ENCODE measurements at places on chromosomes 11 and 22. TPM values are rescaled to one million over a fixed set of nuclear protein-coding genes. Genes with fewer than 3 reads are reported as not detected.

HBD gene
- not detected for total RNA-seq

KCNQ1OT1 gene
- total RNA-seq = 0.49 TPM

SEC14L6 gene
- total RNA-seq = not detected

CCDC87 gene
- total RNA-seq = 0.37 TPM

RASGRP2 gene
- 1.9 TPM for total RNA-seq

INS gene
- not detected for total RNA-seq

CRYBB2 gene
- total RNA-seq = 0.86 TPM

SMIM35 gene
- not detected for total RNA-seq

TAF6L gene
- 38.3 TPM for total RNA-seq

MORC2 gene
- total RNA-seq = 28.8 TPM

PATE2 gene
- not detected for total RNA-seq

SLC37A4 gene
- 15.5 TPM for total RNA-seq

MS4A3 gene
- not detected for total RNA-seq

KRTAP5-3 gene
- not detected for total RNA-seq

PHLDB1 gene
- total RNA-seq = 32.6 TPM

NXPE1 gene
- total RNA-seq = not detected

OR52K2 gene
- not detected for total RNA-seq

OR2AG1 gene
- total RNA-seq = not detected

YPEL4 gene
- total RNA-seq = 2.1 TPM

CARD10 gene
- total RNA-seq = 18.3 TPM

GGA1 gene
- total RNA-seq = 42.0 TPM

IGSF9B gene
- total RNA-seq = 0.74 TPM

PRG2 gene
- not detected for total RNA-seq

RAB3IL1 gene
- total RNA-seq = 19.0 TPM

UBE4A gene
- 24.3 TPM for total RNA-seq

KRTAP5-10 gene
- not detected for total RNA-seq

CECR2 gene
- total RNA-seq = 2.0 TPM

TRMU gene
- 55.4 TPM for total RNA-seq

PARVA gene
- 6.6 TPM for total RNA-seq

OR4C12 gene
- not detected for total RNA-seq

CD44 gene
- 0.80 TPM for total RNA-seq

PTH gene
- not detected for total RNA-seq

ELP4 gene
- total RNA-seq = 48.8 TPM

OR8G5 gene
- not detected for total RNA-seq

SELENOH gene
- 229 TPM for total RNA-seq

CDC42EP1 gene
- 32.6 TPM for total RNA-seq

RTN4RL2 gene
- total RNA-seq = 2.9 TPM

GRM5 gene
- total RNA-seq = not detected

CD3E gene
- total RNA-seq = not detected

FIBIN gene
- not detected for total RNA-seq

MMP1 gene
- total RNA-seq = 21.5 TPM

PRDX5 gene
- total RNA-seq = 341 TPM

SYT9 gene
- total RNA-seq = 2.0 TPM

MCAT gene
- total RNA-seq = 35.6 TPM

TRIM34 gene
- total RNA-seq = not detected

ZNF215 gene
- total RNA-seq = 13.2 TPM

SMC1B gene
- not detected for total RNA-seq

OR2D2 gene
- total RNA-seq = not detected

TRIM21 gene
- total RNA-seq = 20.7 TPM

OR4C11 gene
- not detected for total RNA-seq

SF1 gene
- total RNA-seq = 170 TPM

MCHR1 gene
- not detected for total RNA-seq

CYTH4 gene
- not detected for total RNA-seq

MAPK8IP1 gene
- 38.5 TPM for total RNA-seq

SEZ6L gene
- total RNA-seq = not detected

APOA1 gene
- not detected for total RNA-seq

Data from G401 (cell line).